ENCODE measurements at places on chromosomes 1 and 21.

DNA sequence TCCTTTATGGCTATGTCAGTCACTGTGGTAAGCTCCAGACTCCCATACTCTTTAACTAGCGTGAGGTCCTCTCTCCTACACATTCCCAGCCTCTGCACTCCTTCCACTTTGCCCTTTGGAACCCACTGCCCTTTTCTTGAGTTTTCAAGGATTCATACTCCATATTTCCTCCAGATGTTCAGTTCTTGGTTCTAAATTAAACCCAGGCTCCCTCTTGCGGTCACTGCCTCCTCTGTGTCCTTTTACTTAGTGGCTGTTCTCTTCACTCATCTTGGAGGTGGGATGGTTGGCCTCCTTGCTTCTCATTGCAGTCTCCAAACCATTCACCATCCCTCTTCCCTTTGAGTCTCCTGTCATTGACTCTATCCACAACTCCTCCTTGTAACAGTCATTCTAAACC lies 208.1 kb downstream of the TGFB2 start:
- DNase-seq, result no peak

GRCh38 chr1:175463853-175464252 lies 271.3 kb upstream of the KIAA0040 start:
- DNase-seq, result no peak

GRCh38 chr1:150613061-150613920 lies 16.1 kb downstream of the ENSA start:
- no peak for DNase-seq

DNA sequence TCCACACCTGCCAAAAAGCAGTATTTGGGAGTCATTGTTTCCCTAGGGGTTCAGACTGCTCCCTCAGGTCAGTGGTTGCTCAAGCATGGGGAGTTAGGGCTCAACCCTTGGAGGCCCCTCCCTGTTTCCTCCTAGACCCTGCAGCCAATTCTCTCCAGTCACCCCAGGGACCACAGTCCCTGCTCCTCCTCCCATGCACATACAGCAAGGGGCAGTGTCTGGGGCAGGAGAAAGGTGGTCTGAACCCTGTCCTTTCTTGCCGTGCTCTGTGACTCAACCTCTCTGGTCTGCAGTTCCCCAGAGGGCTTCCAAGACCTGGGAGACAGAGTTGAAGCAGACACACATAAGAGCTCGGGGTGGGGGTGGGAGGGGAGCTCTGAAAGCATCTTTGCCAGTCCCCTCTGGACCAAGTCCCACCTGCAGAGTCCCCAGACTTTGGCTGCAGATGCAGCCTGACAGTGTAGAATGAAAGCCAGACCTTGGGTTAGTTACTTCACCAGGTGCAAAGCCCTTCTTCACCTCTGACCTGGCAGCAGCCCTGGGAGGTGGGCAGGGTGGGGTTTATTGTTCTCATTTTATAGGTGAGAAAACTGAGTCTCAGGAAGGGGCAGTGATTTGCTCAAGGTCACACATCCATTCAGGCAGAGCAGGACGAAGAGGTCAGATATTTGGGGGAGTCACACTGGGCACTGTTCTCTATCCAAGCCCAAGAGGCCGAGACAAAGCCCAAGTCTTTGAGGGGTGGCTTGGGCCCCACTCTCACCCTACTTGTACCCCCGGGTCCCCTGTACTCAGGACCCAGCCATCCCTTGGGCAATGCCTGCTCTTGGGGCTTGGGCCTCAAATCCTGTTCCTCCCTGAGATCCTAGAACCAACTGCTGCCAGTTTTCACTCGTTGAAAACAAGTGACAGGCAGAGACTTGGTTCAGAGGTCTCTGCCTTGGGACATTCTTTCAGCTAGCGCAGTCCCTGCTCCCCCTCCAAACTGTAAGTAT lies 748 bp downstream of the PDZK1IP1 start:
- no peak for DNase-seq

GRCh38 chr1:159203610-159204009 lies 1.1 kb upstream of the ACKR1 start:
- no peak for DNase-seq

- DNase-seq, result peak; percentile 0
Measured at GRCh38 chr1:153598309-153599172, 14.4 kb downstream of the S100A16 start.

GRCh38 chr1:180133193-180133592 lies 21.5 kb upstream of the QSOX1 start:
- no peak for DNase-seq

GRCh38 chr1:164702216-164702615 lies 143.2 kb downstream of the PBX1 start:
- no peak for DNase-seq

GRCh38 chr1:106907795-106908194 lies 148.7 kb upstream of the PRMT6 start:
- DNase-seq, result no peak

- DNase-seq, result no peak
Measured at GRCh38 chr1:118258975-118259374, 73.9 kb upstream of the SPAG17 start.

DNA sequence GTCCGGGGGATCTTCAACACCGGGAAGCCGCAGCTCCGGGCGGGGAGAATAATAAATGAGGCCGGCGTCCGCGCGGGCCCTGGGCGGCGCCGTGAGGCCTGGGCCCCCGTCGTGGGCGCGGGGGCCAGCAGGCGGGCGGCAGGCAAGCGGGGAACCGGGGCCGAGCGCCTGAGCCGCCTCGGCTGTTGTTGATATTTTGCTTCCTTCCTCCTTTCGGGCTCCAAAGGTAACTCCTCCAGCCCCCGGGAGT lies at the start of gene MEF2D:
Gene MEF2D (minus strand): TSS at position 233 of the 250 bp plus-strand sequence. CDS start 17,483 bp downstream, outside the sequence.
- no peak for DNase-seq

DNA sequence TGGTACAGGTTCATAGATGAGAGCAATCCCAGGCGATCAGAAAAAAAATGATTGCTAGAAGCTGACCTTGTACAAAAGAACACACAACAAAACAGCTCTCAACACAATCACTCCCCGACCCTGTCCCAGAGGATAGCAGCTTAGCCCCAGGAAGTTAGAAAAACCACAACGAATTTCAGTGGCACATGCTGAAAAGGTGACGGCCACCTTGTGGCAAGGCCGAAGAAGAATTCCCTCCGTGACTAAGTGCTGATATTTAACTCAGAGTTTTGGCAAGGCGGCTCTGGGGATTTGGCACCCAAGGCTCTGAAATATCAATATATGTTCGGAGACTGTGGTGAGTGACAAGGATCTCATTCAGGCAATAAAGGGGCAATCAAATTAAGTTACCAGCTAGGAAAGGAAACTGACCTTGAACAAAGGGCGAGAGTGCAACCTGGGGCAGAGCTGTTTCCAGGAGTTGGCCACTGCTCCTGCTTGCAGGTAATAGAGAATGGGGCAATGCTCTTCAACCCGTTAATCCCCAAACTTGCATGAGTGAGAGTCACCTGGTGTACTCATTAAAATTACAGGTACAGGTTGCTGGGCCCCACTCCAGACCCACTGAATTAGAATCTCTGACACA lies 96.2 kb downstream of the BEND5 start:
- DNase-seq, result no peak

- DNase-seq, result no peak
Measured at GRCh38 chr1:46133181-46133658, 791 bp upstream of the PIK3R3 start.

GRCh38 chr1:29823561-29823960 lies 587.2 kb downstream of the PTPRU start:
- no peak for DNase-seq

DNA sequence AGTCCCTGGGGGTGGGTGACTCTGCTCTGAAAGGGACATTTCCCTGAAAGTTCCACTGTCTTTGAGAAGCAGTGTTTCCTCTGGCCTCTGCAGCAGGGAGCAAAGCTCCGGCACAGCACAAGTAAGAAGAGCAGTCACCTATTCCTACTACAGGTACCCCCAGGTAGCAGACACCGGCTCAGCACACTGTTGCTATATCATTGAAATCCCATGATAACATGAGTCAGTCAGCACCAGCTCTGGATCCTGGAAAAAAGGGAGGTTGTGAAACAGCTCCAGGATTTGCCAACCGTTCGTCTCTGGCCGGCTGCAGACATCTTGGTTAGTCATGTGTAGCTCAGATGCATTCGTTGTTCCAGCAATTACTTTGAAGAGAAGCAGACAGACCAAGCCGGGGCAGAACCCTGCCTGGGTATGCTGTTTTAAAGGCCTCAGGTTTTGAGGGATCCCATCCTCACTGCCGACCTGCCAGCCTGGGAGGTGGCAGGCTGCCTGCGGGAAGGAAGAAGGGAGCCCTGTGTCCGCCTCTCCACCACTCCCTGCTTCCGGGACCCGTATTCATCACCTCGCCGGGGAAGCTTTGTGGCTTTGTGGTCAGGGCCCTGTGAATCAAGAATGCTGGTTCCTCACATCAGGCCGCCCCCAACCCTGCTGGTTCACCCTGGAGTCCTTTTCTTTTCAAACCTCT lies 139.2 kb downstream of the CLIC6 start:
- peak; percentile 49 for DNase-seq

GRCh38 chr1:200561856-200562214 lies 58.7 kb downstream of the KIF14 start:
- no peak for DNase-seq

DNA sequence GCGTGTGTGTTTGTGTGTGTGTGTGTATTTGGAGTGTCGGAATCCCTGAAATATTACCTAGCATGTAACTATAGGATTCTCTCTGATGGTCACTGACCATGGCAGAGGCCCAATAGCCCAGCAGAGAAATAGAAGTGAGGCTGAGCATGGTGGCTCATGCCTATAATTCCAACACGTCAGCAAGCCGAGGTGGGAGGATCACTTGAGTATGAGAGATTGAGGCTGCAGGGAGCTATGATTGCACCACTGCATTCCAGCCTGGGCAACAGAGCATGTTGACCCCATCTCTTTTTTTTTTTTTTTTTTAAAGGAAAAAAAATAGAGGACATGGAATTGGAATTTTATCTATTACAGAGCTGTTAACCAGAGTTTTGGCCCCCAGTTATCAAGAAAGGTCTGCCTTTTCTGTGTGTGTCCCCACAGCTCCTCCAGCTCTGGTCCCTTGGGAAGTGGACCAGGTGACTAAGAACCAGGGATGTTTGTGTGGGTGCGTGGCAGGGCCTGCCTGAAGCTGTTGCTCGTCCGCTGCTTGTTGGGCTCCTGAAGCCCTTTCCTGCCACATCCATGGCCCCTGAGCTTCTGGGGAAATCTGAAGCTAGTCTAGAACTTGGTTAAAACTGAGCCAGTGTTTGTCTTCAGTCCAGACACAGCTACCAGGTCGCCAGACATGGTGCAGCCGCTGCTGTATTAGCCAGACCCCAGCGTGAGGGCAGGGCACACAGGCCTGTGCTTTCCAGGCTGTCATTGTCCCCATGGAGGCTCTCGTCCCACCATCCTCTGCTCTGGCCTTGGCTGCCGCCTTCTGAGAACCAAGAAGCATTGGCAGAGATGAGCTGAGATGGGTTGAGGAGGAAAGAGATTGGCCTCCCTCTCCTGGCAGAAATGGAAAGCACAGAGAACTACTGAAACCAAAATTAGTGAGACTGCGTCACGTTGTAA lies 25.5 kb downstream of the CAPN9 start:
- no peak for DNase-seq

DNA sequence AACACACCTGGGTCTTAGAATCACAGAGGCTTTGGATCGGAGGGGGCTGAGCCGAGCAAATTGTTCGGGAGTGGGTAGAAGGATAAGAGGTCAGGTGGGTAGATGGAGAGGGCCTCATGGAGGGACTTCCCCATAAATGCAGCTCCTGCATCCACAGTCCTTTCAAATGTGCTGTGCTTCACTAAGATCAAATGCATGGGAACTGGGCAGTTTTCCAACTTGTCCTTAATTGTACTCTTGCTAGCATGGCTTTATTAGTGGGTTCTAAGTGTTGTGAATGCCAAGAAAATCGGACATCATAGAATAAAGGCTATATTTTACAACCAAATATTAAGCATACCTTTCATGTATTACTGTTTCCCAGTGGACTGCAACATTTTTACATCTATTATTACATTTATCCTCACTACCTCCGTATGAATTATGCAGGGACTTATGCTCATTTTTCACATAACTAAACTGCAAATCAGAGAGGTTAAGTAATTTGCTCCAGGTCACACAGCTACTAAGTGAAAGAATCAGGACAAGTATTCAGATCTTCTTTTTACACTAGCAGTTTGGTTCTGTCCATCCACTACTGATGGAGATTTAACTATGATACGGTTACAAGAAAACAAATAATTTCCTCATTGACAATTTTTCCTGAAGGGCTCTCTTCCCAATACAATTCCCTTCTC lies 174.5 kb upstream of the RUNX1 start:
- no peak for DNase-seq

- DNase-seq, result no peak
Measured at GRCh38 chr1:172085317-172085716, 244.0 kb downstream of the DNM3 start.

DNA sequence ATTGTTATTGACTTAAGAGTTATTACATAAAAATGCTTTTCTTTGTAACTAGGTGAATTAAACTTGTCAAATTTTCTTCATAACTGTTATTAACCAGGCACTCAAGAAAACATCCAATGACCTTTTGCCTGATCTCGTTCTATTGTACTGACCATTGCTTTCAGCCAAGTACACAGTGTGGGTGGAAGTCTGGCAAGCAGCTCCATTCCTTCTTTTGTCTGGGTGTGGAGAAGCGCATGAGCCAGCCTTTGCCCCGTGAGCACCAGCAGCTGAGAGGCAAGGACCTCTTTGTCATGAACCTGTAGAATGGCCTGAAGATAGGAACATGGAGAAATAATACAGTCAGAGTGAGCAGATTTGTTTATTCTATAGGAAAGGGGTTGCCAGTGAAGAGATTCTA lies 57.5 kb downstream of the IARS2 start:
- no peak for DNase-seq

DNA sequence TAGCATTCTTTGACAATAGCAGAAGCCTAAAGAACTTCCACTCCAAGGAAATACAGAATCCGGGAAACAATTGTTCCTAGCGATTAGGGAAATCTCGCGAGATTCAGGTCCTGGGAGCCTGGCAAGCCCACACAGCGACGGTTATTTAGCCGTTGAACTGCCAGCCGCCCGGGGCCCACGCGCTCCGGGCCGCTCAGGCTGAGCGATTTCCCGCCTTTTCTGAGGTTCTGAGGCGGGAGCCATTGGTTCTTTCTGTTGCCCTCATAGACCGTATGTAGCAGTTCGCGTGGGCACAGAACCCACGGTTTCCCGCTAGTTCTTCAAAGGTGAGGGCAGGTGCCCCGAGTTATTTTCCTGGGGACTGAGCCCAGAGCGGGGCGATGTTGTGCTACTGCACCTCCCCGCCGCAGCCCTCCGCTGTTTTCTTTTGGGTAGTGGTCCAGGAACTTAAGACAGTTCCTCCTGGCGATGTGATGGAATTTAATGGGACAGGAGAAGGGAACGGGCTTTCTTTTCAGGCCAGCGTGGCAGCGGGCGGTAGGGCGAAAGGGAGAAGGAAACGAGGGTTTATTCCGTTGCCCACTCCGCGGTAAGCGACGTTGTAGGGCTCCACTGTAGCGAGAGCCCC lies at the start of gene SYCP1:
Gene SYCP1 (plus strand): TSS at position 171 of the 628 bp plus-strand sequence. CDS start 602 bp downstream, outside the sequence.
- DNase-seq, result no peak

GRCh38 chr1:11749203-11749689 lies 12.7 kb upstream of the C1orf167 start:
- DNase-seq, result peak; percentile 38

- DNase-seq, result no peak
Measured at GRCh38 chr1:152179566-152179965, 20.5 kb upstream of the RPTN start.

GRCh38 chr21:38913120-38913892 lies 107.6 kb downstream of the ETS2 start:
- DNase-seq, result no peak
